ENCODE measurements at places on chromosomes 1 and 21.

DNA sequence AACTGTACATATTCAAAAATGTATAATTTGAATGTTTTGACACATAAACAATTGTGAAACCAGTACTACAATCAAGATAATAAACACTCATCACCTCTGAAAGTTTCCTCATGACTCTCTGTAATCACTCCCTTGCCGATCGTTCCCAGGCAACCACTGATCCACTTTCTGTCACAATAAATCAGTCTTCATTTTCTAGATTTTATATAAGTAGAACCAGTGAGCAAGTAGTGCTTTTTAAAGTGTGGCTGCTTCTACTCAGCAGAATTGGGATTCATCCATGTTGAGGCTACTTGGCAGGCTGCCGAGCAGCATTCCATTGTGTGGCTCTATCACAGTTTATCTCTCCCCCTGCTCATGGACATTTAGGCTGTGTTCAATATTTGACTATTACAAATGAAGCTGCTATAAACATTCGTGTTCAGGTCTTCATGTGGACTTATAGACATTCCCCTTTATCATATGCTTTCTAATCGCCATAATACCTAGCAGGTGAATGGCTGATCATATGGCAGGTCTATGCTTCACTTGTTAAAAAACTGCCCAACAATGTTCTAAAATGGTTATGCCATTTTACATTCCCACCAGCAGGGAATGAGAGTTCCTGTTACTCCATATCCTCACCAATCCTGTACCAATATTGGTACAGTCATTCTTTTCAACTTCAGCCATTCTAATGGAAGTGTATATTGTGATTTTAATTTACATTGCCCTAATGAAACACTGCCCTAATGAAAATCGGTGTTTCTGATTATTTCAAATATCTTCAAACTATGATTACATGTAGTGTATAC is 20.5 kb downstream of the TEX38 start:
- no peaks in the 10 kb centered on the region for H3K4me1 ChIP-seq
- peaks cover 81% of the 10 kb centered on the region for H3K36me3 ChIP-seq
- H3K27me3 ChIP-seq, result no peaks in the 10 kb centered on the region
- H3K27ac ChIP-seq, result no peak overlapping the region

DNA sequence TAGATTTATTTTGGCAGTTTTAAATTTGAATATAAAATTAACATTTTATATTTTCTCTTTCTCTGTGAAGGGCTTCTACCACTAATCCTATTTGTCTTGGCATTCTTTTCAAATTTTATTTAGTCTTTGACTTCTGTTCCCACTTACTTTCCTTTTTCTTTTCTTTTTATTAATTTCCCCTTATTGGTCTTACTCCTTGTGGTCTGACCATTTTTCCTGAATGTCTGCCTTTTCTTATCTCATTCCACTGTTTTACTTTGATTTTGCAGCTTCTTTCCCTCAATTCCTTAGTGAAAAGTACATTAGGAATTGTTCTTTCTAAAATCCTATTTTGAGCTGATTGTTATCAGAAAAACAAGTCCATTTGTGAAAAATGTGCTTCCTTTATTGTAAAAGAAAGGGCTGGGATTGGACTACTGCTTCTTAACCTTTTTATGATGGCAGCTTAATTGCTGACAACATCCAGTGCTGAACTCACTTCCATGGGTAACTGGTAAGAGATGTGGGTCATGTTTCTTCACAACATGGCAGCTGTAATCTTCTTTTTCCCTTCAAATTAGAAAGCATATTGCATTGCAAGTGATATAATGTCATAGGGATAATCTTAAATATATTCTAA is 284.6 kb downstream of the DNM3 start:
- no peak overlapping the region for H3K27ac ChIP-seq
- no peak overlapping the region for H3K4me3 ChIP-seq
- no peaks in the 10 kb centered on the region for H3K27me3 ChIP-seq
- H3K36me3 ChIP-seq, result no peaks in the 10 kb centered on the region

GRCh38 chr1:231720652-231721325 is 94.2 kb downstream of the DISC1 start:
- no peak for DNase-seq
- H3K36me3 ChIP-seq, result no peaks in the 10 kb centered on the region
- no peak overlapping the region for H3K4me3 ChIP-seq
- no peaks in the 10 kb centered on the region for H3K4me1 ChIP-seq
- H3K27me3 ChIP-seq, result no peaks in the 10 kb centered on the region

DNA sequence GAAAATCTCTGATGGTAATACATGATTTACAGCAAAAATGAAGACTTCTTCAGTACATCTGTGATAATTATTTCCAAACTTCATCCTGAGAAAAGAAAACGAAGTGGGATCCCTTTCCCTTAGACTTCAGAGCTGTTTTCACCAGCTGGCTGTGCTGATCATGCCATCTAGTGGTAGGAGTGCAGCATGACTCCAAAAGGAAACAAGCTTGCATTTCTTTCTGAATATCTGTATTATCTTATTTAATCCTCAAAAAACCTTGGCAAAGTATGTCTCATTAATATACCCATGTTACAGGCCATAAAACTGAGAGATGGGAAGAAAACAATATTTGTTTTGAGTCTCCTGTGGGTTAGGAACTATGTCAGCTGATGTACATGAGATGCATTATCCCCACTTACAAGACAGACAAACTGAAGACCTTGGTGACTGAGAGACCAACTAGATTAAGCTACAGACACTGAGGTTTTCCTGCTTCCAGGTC is 9.8 kb upstream of the GJA8 start:
- H3K27ac ChIP-seq, result no peak overlapping the region
- no peaks in the 10 kb centered on the region for H3K27me3 ChIP-seq
- peak; percentile 56 for DNase-seq
- H3K36me3 ChIP-seq, result no peaks in the 10 kb centered on the region
- no peak overlapping the region for H3K4me3 ChIP-seq

DNA sequence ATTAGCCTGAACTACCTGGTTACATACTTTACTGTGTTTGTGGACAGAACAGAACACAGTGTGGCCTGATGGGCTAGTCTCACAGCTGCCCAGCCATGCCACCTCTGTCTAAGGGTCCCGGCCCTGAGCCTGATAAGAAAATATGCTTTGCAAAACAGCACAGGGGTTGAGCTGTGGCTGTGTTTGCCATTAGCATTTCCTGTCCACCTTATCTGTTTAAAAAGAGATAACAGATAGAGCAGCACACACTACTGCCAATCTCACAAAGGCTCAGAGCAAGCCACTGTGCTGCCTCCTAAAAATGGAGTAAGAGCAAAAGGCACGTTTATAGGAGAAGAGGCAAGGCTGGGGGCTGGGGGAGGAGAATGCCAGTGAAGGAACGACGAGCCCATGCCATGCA is 95.0 kb downstream of the SUSD4 start:
- no peaks in the 10 kb centered on the region for H3K27me3 ChIP-seq
- H3K27ac ChIP-seq, result no peak overlapping the region
- H3K4me3 ChIP-seq, result no peak overlapping the region
- no peaks in the 10 kb centered on the region for H3K4me1 ChIP-seq
- no peak for DNase-seq
- H3K36me3 ChIP-seq, result no peaks in the 10 kb centered on the region

DNA sequence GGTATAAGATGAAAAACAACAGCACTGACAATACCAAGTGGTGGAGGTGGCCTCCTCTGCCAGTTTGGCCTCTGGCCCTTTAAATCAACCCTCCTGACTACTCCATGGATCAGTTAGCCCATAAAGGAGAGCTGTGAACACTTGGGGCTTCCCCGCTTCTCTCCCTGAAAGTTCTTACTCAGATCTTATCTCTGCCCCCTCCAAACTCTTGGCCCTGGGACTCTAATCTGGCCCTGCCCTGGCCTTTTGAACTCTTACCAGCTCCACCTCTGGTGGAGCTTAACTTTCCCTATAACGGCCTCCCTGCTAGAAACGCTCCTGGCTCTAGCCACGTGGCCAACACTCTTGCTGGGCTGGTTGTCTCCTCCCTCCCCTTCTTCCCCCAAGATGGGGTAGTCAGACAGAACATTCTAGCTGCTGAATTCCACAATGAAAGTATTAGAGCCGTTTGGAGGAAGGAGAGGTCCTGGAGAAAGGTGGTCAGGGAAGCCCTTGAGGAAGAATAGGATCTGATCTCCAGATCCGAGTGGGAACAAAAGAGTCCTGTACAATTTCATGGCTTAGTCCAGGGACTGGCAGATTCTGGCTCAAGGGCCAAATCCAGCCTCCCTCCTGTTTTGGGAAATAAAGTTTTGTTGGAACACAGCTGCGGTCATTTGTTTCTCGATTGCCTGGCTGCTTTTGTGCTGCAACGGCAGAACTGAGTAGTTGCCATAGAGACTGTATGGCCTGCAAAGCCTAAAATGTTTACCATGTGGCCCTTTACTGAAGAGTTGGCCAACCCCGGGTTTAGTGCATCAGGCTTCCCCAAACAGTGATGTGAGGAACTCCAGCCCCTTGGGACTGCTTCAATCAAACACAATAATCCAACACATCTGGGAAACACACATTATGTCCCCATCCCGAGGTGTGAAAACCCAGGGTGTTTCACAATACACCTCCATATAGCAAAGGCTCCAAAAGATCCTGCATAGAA is 9.5 kb upstream of the PIGR start:
- no peaks in the 10 kb centered on the region for H3K27me3 ChIP-seq
- H3K36me3 ChIP-seq, result no peaks in the 10 kb centered on the region
- H3K27ac ChIP-seq, result no peak overlapping the region
- no peak overlapping the region for H3K4me3 ChIP-seq
- no peaks in the 10 kb centered on the region for H3K4me1 ChIP-seq

GRCh38 chr1:36457691-36458090 is 6.5 kb downstream of the MRPS15 start:
- H3K36me3 ChIP-seq, result peaks cover 45% of the 10 kb centered on the region
- H3K4me3 ChIP-seq, result no peak overlapping the region
- peaks cover 8% of the 10 kb centered on the region for H3K4me1 ChIP-seq

GRCh38 chr1:64292399-64292798 is 89.0 kb downstream of the UBE2U start:
- H3K4me3 ChIP-seq, result no peak overlapping the region
- no peaks in the 10 kb centered on the region for H3K4me1 ChIP-seq
- no peak overlapping the region for H3K27ac ChIP-seq
- no peak for DNase-seq
- peaks cover 2% of the 10 kb centered on the region for H3K27me3 ChIP-seq
- H3K36me3 ChIP-seq, result no peaks in the 10 kb centered on the region

- H3K4me1 ChIP-seq, result no peaks in the 10 kb centered on the region
- no peak for DNase-seq
- H3K27me3 ChIP-seq, result no peaks in the 10 kb centered on the region
Observed at GRCh38 chr1:2344121-2344681, 47.2 kb downstream of the MORN1 start.

- H3K27ac ChIP-seq, result no peak overlapping the region
- DNase-seq, result no peak
- peaks cover 12% of the 10 kb centered on the region for H3K27me3 ChIP-seq
- no peak overlapping the region for H3K4me3 ChIP-seq
- H3K4me1 ChIP-seq, result peaks cover 11% of the 10 kb centered on the region
- no peaks in the 10 kb centered on the region for H3K36me3 ChIP-seq
Observed at GRCh38 chr1:9079988-9080704, 10.7 kb upstream of the SLC2A5 start.

- no peaks in the 10 kb centered on the region for H3K4me1 ChIP-seq
- H3K36me3 ChIP-seq, result no peaks in the 10 kb centered on the region
- no peak overlapping the region for H3K4me3 ChIP-seq
- DNase-seq, result no peak
- no peak overlapping the region for H3K27ac ChIP-seq
Observed at GRCh38 chr1:75768016-75768415, 18.0 kb upstream of the RABGGTB start.

- no peaks in the 10 kb centered on the region for H3K36me3 ChIP-seq
- no peaks in the 10 kb centered on the region for H3K27me3 ChIP-seq
- no peak for DNase-seq
- H3K4me3 ChIP-seq, result no peak overlapping the region
- no peak overlapping the region for H3K27ac ChIP-seq
- no peaks in the 10 kb centered on the region for H3K4me1 ChIP-seq
Observed at GRCh38 chr1:51697166-51697565, 80.3 kb downstream of the OSBPL9 start.

- no peak for DNase-seq
- no peaks in the 10 kb centered on the region for H3K36me3 ChIP-seq
- no peaks in the 10 kb centered on the region for H3K4me1 ChIP-seq
- H3K27ac ChIP-seq, result no peak overlapping the region
- peaks cover 3% of the 10 kb centered on the region for H3K27me3 ChIP-seq
Observed at GRCh38 chr21:14303731-14304488, 79.0 kb downstream of the HSPA13 start.

DNA sequence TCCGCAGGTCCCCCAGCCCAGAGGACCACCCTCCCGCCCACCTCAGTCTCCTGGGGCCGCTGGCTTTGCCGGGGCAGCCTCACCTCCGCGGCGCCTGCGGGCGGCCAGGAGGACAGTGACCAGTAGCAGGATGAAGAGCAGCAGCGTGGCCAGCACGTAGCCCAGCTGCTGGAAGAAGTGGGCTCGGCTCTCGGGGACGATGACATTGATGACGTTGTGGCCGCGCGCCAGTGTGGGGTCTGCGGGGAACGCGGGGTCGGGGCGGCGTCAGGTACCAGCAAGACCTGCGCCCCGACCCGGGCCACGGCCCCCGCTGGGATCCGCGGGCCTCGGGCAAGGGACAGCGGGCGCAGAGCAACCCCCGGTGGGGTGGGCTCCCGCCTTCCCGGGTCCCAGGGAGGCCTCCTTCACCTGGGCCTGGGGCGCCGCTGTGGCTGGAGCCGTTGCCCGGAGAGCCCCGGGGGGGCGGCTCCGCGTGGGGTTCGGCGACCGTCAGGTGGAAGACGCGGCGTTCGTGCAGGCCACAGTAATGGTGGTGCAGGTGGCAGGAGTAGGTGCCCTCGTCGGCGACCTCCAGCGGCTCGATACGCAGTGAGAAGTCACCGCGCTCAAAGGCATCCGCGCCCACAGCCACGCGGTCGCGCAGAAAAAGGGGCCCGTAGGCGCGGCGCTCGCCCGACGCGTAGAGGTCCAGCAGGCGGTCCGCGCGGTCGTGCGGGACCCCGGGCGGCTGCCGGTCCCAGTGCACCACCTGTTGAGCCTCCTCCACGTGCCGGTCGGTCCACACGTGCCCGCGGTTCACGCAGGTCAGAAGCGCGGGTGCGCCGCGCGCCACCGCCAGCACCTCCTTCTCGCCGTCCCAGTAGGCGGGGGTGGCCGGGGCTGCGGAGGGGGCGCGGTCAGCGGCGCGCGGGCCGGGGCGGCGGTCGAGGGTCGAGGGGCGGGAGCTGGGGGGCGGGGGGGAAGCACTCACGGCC is 3.8 kb downstream of the MXRA8 start:
- peaks cover 29% of the 10 kb centered on the region for H3K4me1 ChIP-seq
- H3K4me3 ChIP-seq, result no peak overlapping the region
- H3K27me3 ChIP-seq, result no peaks in the 10 kb centered on the region
- no peak for DNase-seq
- H3K27ac ChIP-seq, result no peak overlapping the region

DNA sequence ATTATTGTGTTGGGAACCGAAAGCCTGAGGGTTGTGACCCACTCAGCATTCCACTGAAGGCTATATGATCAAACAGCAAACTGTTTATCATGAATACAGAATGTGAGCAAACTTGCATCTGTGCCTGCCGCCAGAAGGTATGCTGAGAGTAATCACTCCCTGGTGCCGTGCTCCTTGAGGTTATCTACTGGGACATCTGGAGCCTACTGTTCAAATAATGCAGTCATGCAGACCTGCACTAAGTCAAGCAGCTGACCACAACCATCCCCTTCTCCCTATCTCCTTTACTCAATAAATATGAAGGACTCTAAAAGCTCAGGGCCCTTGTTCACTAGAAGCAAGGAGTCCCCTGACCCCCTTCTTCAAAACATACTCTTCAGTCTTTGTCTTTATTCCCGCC is 13.5 kb downstream of the GSTM5 start:
- H3K4me3 ChIP-seq, result no peak overlapping the region
- H3K36me3 ChIP-seq, result no peaks in the 10 kb centered on the region
- no peak for DNase-seq
- no peaks in the 10 kb centered on the region for H3K4me1 ChIP-seq
- H3K27me3 ChIP-seq, result peaks cover 5% of the 10 kb centered on the region
- H3K27ac ChIP-seq, result no peak overlapping the region

GRCh38 chr1:67457247-67457646 is 27.0 kb upstream of the SERBP1 start:
- no peak for DNase-seq
- no peak overlapping the region for H3K27ac ChIP-seq
- H3K4me3 ChIP-seq, result no peak overlapping the region
- no peaks in the 10 kb centered on the region for H3K36me3 ChIP-seq
